H7 (cell line): ENCODE measurements at places on chromosomes 2 and 18.

- no peak for DNase-seq
These were observed 6.2 kb downstream of the PKDCC start for GRCh38 chr2:42053791-42054701.

- no peak for DNase-seq
These were observed 14.5 kb downstream of the EPC2 start for GRCh38 chr2:148658807-148659722.

DNA sequence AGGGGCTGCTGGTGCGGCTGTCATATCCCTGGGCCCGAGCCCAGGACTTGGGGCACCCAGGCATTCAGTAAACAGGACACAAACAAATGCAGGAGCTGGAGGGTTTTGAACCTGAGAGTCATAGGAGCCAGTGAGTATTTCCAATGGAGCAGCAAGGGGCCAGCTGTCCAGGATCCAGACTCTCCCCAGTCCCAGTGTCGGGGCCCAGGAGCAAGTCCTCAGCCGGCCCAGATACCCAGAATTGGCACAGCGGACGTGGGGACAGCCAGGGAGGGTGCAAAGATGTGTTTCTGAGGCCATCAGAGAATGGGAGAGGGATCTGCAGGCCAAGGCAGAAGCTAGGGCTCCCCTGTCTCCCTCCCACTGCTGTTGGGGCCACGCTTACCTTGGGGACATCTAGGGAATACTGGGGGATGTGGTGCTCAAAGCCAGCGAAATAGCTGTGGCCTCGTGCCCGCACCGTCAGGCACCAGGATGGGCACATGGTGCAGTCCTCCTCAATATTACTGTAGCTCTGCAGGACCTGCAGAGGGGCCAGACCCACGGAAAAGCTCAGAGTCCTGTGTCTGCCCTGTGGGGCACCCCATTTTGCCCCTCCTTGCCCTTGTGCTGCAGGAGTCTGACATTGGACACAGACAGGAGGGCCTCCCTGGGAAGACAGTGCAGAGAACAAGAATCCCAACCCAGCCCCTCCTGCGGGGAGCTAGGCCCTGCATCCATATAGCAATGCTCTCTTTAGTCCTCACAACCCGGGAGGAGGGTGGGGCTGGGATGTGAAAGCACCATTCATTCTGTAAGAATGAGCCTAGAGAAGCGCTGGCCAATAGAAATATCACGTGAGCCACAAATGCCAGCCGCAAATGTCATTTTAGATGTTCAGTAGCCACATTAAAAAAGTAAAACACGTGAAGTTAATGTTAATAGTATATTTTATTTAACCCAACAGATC lies 15.4 kb downstream of the CFAP65 start:
- no peak for DNase-seq

DNA sequence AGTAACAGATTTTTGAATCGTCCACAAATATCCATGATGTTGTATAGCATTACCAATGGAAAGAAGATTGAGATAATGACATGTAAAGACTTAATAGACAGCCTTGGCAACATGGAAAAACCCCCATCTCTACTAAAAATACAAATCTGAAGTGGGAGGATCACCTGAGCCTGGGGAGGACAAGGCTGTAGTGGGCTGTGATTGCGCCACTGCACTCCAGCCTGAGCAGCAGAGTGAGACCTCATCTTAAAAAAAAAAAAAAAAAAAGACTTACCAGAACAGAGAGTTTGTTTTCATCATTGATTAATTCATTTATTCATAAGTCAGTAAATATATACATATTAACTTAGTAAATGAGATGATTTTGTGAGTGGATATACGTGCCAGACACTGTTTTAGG lies 7.0 kb upstream of the OSBPL1A start:
- no peak for DNase-seq

DNA sequence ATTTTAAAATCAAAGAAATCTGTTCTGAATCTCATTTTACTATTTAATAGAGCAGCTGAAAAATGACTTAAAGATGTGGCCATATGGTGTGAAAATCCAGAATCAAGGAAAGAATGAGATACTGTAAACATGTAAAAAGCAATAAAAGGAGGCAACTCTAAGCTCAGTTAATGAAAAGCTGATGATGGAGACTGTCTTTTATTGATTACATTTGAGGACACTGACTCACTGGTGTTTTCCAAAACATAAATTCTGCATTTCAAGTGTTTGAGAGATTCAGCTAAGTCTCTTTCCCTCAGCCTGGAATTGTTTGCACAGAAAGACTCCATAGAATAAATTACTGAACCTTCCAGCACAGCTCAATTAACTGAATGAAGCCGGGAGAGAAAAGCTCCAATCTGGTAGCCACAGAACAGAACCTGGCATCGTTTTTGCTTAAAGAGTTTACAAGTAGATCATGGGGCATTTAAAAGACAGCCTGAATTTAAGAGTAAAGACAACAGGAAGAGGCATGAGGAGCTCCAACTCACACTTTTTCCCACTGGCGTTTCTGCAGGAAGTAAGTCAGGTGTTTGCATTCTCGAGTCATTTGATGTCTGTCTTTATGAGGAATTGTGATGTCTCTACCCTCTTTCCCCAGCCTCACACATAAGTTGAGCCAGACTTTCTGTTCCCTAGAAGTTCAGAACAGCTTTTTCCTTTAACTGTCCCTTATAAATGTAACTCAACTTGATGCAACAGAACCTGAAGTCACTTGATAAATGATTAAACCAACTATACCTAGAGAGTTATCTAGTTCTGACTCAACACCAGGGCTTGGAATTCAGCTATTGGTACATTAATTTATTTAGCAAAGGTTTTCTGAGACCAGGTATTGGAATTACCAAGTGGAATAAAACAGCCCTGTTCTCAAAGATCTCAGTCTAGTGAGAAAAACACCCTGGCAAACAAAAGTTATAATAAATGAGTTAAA lies 53.3 kb downstream of the FTCDNL1 start:
- no peak for DNase-seq

GRCh38 chr18:13216711-13217465 lies 1.7 kb upstream of the LDLRAD4 start:
- peak; percentile 90 for DNase-seq

DNA sequence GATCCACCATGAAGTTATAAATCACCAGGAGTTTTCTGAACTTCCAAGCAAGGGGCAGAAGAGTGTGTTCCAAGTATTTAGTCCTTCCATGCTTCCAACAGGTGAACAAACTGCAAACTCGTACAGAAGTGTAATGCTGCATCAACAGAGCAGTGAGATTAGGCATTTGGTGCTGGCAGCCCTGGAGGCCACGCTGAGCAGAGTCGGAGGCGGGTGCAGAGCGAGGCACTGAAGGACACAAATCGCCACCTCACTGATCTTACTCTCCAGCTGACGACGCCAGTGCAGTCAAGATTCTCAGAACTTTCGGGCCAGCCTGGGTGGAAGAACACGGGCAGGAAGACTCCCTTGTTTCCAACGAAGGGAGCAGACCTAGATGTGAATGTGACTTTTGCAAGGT lies 39.2 kb downstream of the SERPINE2 start:
- DNase-seq: no peak

DNA sequence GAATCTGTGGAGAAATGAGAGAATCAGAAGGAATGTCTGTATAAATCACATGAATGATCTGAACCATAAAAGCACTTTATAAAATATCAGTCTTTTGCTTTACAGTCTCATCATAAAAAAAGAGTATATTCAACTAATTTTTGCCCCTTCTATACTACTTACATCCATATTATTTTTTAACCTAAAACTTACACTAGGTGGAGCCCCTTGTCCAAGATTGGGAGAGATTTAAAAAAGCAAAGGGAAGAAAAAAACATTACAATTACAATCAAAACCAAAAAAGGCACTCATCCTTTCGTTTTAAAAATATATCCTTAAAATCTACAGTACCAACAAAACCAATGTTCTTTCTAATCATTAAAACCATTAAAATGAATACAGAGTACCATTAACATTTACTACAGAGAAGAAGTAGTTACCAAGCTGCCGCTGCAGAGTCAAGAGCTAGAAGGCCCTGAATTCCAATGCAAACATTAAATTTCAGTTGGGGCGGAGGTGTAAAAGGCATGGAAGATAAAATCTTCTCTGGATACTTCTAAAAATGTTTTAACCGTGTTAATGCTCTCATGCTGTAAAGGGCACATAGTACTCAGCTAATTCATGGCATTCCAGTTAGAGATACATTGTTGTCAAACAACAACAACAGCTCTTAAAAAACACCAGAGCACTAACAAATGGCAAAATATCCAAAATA lies 56.7 kb upstream of the EPB41L3 start:
- no peak for DNase-seq

DNA sequence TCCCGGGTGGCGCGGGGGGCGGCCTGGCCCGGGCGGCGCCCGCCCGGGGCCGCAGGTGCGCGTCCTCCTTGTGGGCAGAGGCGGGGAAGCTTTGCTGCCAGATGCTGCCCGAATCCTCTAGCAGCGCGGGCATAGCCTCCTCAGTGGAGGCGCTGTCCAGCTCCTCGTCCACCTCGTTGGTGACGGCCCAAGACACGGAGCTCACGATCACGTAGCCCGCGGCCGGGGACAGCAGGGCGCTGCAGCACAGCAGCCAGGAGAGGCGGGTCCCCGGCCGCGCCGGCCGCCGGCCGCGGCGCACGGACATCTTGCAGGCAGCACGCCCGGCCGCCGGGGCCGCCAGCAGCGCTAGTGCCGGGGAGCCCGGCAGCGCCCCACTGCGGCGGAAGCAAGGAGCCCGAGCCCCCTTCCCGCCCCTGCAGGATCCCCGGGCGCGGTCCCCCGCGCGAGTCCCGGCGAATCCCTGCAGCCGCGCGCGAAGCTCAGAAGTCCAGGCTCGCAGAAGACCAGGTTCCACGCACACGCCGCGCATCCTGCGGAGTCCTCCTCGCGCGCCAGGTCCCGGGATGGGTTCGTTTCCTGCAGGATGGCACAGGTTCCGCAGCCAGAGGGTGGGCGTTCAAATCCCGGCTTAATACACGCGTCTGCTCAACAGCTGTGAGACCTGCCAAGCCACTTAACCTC lies at the start of gene CREG2:
TSS of gene CREG2 (minus strand) at position 353 of the 684 bp plus-strand sequence. CDS start at position 307, 46 bp downstream.
- DNase-seq: peak; percentile 95

GRCh38 chr2:191625016-191625415 lies 52.9 kb upstream of the NABP1 start:
- DNase-seq: no peak

- no peak for DNase-seq
These were observed 1.6 kb downstream of the SCTR start for GRCh38 chr2:119522671-119523070.

DNA sequence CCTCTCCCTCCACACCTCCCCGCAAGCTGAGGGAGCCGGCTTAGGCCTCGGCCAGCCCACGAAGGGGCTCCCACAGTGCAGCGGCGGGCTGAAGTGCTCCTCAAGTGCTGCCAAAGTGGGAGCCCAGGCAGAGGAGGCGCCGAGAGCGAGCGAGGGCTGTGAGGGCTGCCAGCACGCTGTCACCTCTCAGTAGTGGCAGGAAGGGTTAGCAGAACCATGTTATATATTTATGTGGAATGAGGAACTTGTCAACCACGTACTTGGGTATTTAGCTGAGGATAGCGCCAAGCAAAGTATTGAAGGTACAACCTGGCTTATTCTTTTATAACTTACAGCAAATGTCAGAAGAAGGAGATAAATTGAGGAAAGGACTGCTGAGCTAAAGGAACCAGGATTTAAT lies 144.1 kb upstream of the MGAT5 start:
- DNase-seq: no peak

- DNase-seq: no peak
These were observed 94.0 kb downstream of the BIRC6 start for GRCh38 chr2:32450851-32451250.

DNA sequence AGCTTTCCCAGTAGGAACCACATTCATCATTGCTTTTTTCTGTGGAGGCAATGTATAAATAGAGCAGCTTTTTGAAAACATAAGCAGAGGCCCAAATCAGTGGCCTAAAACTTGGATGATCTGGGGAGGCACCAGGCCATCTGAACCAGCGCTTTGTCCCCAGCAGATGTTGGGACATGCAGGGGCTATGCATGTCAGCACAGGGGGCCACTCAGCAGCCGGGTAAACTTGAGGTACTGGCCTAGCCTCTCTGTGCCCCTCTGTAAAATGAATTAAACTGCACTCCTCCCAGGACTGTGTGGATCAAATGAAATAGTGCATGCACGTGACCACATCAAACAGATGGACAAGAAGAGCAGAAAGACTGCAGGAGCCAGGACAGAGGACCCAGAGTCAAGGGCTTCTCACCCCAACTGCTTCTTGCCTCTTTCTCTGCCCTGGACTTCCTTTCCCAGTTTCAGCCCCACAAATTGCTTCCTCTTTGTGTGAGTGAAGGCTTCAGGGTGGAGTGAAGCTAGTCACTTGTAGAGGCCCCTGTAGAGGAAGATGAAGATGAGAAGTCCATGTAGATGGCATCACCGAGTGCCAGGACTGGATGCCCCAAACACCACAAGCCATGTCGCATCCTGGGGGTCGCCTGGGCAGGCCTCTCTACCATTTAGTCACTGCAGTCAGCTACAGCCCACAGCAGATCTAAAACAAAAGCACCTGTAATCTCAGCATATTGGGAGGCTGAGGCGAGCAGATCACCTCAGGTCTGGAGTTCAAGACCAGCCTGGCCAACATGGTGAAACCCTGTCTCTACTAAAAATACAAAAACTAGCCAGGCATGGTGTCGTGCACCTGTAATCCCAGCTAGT lies 53.2 kb downstream of the IMPA2 start:
- no peak for DNase-seq

DNA sequence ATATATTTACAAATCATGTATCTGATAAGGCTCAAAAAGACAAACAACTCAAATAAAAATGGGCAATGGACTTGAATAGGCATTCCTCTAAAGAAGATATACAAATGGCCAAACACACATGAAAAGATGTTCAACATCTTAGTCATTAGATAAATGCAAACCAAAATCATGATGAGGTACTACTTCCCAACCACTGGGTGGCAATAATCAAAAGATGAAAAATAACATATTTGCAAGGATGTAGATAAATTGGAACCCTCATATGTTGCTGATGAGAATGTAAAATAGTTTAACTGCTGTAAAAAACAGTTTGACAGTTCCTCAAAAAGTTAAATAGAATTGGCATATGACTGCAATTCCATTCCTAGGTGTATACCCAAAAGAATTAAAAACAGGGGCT lies 132.3 kb downstream of the TTC32 start:
- DNase-seq: no peak
